GM13976 (cell line): ENCODE measurements at places on chromosomes 6 and 20.

- DNase-seq, result no peak
These were observed 800 bp upstream of the GRIK2 start for GRCh38 chr6:101392586-101393230.

DNA sequence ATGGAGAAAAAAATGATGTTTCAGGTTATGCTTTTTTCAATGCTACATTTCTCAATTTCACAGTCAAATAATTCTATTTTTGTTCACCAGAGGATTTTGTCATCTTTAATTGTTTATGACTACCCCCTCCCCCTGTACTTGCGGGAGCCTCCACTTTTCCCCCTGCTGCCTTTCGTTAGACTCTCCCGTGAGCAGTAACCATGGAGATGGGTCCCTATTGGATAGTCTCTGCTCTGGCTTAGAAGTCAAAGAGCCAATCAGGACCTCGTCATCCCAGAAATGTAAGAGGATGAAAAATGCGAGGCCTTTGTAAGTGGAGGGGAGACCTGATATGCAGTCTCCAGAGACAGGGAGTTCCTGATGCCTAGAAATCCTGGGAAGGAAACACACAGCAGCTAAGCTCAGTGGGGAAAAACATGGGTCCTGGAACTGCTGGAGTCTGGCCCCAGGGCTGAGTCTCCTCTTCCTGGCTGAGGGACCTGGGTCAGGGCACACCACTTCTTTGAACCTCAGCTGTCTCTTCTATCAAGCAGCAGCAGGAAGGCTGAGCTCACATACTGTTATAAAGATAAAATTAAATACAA is 298.7 kb downstream of the TSHZ2 start:
- no peak for DNase-seq

GRCh38 chr6:41626917-41627316 is 11.4 kb upstream of the MDFI start:
- DNase-seq, result no peak

- DNase-seq, result no peak
These were observed 258.2 kb downstream of the TBC1D32 start for GRCh38 chr6:121076119-121076518.

DNA sequence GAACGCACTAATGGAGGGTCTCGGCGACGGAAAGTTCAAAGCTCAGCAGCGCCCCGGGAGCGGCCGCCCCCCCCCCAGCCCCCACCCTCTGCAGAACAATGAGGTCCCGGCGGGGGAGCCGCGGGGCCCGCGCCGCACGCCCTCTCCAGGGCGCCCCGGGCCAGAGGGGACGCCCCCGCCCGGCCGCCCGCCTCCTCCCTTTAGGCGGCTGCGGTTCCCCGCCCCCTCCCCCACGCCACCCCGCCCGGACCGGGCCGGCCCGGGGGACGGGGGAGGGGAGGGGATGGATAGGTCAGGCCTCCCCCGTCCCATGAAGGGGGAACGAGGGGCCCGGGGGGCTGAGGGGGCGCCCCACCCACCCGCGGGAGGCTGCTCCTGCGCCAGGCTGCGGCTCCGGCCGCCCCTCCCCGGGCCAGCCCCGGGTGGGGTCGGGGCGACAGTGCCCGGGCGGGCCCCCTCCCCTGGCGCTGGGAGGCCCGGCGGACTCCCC is 1.5 kb downstream of the NOL4L start:
- DNase-seq, result no peak

- no peak for DNase-seq
These were observed 34.0 kb downstream of the IGF2R start for GRCh38 chr6:160002882-160003281.
